ENCODE measurements at places on chromosomes 11 and 22. TPM values are rescaled to one million over a fixed set of nuclear protein-coding genes. Genes with fewer than 3 reads are reported as not detected.

Gene DDX6
- 150 TPM for total RNA-seq

Gene TPH1
- 0.10 TPM for total RNA-seq

Gene XKR3
- total RNA-seq = not detected

Gene RTN4RL2
- total RNA-seq = 0.19 TPM

Gene ACRV1
- not detected for total RNA-seq

Gene SART1
- 33.6 TPM for total RNA-seq

Gene SEPTIN3
- total RNA-seq = under 0.01 TPM

Gene FIBIN
- not detected for total RNA-seq

Gene SYT8
- total RNA-seq = not detected

Gene TMEM218
- total RNA-seq = 14.4 TPM

Gene KRTAP5-10
- total RNA-seq = not detected

Gene CTSF
- 14.5 TPM for total RNA-seq

Gene KLHDC7B
- total RNA-seq = under 0.01 TPM

Gene BTBD18
- not detected for total RNA-seq

Gene MS4A3
- total RNA-seq = not detected

Gene PGR
- not detected for total RNA-seq
